ENCODE measurements at places on chromosomes 12 and 14. TPM values are rescaled to one million over a fixed set of nuclear protein-coding genes. Genes with fewer than 3 reads are reported as not detected.

The SYNJ2BP gene
- 33.1 TPM for total RNA-seq

The SYNDIG1L gene
- 0.60 TPM for total RNA-seq

The GALC gene
- total RNA-seq: 53.4 TPM

The TMPO gene
- 281 TPM for total RNA-seq

The TEAD4 gene
- total RNA-seq: 3.2 TPM

The FLRT2 gene
- 89.6 TPM for total RNA-seq

The MYF6 gene
- 19.2 TPM for total RNA-seq

The KIF21A gene
- total RNA-seq: 118 TPM

The MORN3 gene
- total RNA-seq: 0.99 TPM

The RIMBP2 gene
- total RNA-seq: 44.0 TPM

The KRT84 gene
- total RNA-seq: not detected

The NOVA1 gene
- total RNA-seq: 45.1 TPM

The CCDC197 gene
- not detected for total RNA-seq

The CNOT2 gene
- total RNA-seq: 463 TPM

The CCDC59 gene
- 66.2 TPM for total RNA-seq

The EML5 gene
- total RNA-seq: 45.7 TPM

The MGST1 gene
- 8.7 TPM for total RNA-seq

The PTGDR gene
- total RNA-seq: 1.6 TPM

The SH2B3 gene
- 9.3 TPM for total RNA-seq

The DHRS4 gene
- 13.3 TPM for total RNA-seq

The AMIGO2 gene
- total RNA-seq: 9.5 TPM

The TEX22 gene
- total RNA-seq: 1.6 TPM

The KRT81 gene
- 0.22 TPM for total RNA-seq

The TSPAN11 gene
- 15.6 TPM for total RNA-seq

The KRT6C gene
- total RNA-seq: not detected

The CIROP gene
- not detected for total RNA-seq

The CHGA gene
- total RNA-seq: 23.0 TPM

The DYRK4 gene
- total RNA-seq: 24.8 TPM

The KCNH5 gene
- total RNA-seq: 8.7 TPM

The RILPL1 gene
- total RNA-seq: 10.7 TPM

The IL31 gene
- total RNA-seq: not detected

The ASCL1 gene
- total RNA-seq: 42.0 TPM

The SLC5A8 gene
- 1.9 TPM for total RNA-seq
